ENCODE measurements at places on chromosomes 4 and X.

DNA sequence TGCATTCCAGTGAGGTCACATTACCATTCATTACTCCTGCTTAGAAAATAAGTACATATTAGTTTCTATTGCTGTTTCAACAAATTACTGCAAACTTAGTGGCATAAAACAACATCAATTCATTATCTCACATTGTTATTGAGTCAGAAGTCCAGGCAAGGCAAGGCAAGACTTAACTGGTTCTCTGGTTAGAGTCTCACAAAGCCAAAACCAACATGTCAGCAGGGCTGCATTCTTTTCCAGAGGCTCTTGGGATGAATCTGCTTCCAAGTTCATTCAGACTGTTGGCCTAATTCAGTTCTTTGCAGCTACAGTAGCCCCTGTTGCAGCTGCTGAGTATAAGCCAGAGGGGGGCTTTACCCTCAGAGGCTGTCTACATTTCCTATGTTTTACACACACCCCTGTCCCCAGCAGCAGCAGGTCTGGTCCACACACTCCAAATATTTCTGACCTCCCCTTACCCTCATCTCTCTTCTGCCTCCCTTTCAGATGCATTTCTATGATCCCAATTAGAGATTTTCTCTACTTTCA lies 892.1 kb upstream of the EPHA5 start:
- DNase-seq = no peak

DNA sequence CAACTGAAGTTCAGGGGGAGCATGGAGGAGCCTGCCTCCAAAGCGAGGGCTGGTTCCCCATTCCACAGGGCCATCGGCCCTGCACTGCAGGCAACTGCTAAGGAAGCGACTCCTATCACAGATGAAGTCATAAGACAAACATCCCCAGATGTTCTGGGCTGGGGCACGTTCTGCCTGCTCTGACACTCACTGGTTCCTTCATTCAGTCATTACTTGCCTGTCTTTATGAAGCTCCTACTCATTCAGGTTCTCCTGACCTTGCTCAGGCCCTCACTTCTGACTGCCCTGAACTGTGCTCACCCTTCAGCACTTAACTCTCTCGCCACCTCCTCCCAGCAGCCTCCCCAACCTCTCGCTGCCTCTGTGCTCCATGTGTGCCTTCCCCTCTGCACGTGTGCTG lies 2.5 kb upstream of the SLC2A9 start:
- peak; percentile 45 for DNase-seq

GRCh38 chr4:187726485-187726884 lies 269.1 kb upstream of the ZFP42 start:
- no peak for DNase-seq

- DNase-seq = peak; percentile 49
These were observed 40.2 kb upstream of the EPGN start for GRCh38 chr4:74267998-74268606.

Data from Daoy (cell line).